ENCODE measurements at places on chromosomes 1 and 21. TPM values are rescaled to one million over a fixed set of nuclear protein-coding genes. Genes with fewer than 3 reads are reported as not detected.

NTMT2 gene
- total RNA-seq, result not detected

ANKRD35 gene
- 1.4 TPM for total RNA-seq

LAMC2 gene
- total RNA-seq, result 46.8 TPM

MIXL1 gene
- total RNA-seq, result 0.35 TPM

FGR gene
- total RNA-seq, result 44.6 TPM

NR1I3 gene
- not detected for total RNA-seq

CFAP45 gene
- 1.1 TPM for total RNA-seq

OR10J1 gene
- not detected for total RNA-seq

Data from left lung (tissue), 14 donors.